Bladder microvascular endothelial cell (primary cell): ENCODE measurements at places on chromosomes 5 and 9. TPM values are rescaled to one million over a fixed set of nuclear protein-coding genes. Genes with fewer than 3 reads are reported as not detected.

The PCDHA9 gene
- 0.06 TPM in 1 of 2 replicates, not detected in the other for total RNA-seq

The LCN15 gene
- not detected in 2 replicates for total RNA-seq

The ARAP3 gene
- 26.2 and 58.8 TPM in 2 replicates for total RNA-seq

The EIF4E1B gene
- total RNA-seq: not detected in 2 replicates

The ZDHHC11B gene
- not detected in 2 replicates for total RNA-seq

The PCA3 gene
- total RNA-seq: under 0.01 and 0.19 TPM in 2 replicates

The PDE8B gene
- not detected in 2 replicates for total RNA-seq

The SNCAIP gene
- total RNA-seq: 30.0 and 75.6 TPM in 2 replicates

The PNPLA7 gene
- 0.49 and 1.3 TPM in 2 replicates for total RNA-seq
